ENCODE measurements at places on chromosomes 1 and 21. TPM values are rescaled to one million over a fixed set of nuclear protein-coding genes. Genes with fewer than 3 reads are reported as not detected.

GCSAML gene
- total RNA-seq = not detected

SAMD13 gene
- total RNA-seq = 0.58 TPM

PAQR6 gene
- total RNA-seq = not detected

SERPINC1 gene
- total RNA-seq = not detected

ADAMTS4 gene
- total RNA-seq = 14.5 TPM

LRRC71 gene
- not detected for total RNA-seq

SLC9C2 gene
- total RNA-seq = not detected

TFF2 gene
- total RNA-seq = not detected

AMPD1 gene
- total RNA-seq = not detected

WNT4 gene
- 0.18 TPM for total RNA-seq

OR6F1 gene
- total RNA-seq = not detected

IL10RB gene
- 42.1 TPM for total RNA-seq
